Esophagus squamous epithelium (tissue), 5 donors: ENCODE measurements at places on chromosomes 7 and 10.

DNA sequence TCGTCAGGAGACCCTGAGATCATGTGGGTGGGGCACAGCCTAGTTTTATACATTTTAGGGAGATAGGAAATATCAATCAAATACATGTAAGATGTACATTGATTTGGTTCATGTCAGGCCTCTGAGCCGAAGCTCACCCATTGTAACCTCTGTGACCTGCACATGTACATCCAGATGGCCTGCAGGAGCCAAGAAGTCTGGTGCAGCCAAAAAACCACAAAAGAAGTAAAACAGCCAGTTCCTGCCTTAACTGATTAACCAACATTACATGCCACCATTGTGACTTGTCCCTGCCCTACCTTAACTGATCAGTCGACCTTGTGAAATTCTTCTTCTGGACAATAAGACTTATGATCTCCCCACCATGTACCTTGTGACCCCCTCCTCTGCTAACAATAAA is 16.0 kb upstream of the LRRC61 start:
- DNase-seq, result no peak

GRCh38 chr7:98520356-98520951 is 96.6 kb upstream of the NPTX2 start:
- DNase-seq, result no peak

GRCh38 chr7:1558181-1558811 is 2.3 kb upstream of the TMEM184A start:
- no peak for DNase-seq

DNA sequence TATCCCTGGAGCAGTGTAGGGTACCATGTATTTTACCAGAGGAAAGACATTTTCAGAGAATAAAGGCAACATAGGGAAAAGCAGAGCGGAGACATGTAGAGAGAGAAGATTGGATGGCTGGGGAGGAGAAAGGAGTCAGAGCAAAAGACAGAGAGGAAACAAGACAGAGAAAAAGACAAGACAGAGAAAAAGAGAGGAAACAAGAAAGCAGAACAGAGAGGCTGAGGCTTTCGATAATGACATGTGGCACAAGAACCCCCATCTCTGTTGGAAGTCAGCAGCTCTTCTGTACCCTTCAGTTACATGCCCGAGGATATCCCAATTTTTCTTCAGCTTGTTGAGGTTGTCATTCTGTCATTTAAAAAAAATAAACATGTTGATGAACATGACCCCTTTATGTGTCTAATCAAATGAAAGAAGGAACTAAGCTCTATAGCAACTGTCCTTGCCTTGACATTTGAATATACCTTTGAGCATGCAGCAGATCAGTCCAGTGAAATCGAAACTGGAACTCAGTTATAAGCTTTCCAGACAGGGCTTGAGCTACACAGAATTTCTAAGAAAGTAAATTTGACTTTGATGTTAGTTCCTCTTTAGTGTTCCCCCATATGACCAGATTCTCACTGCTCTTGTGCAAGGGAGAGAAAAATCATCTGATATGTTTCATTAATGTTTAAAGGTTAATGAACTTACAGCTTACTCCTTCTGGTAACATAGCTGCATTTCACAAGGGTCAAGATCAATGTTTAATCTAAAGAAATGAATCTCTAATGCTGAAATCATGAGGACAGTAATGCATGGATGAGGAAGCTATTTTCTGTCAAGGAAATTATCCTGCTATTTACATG is 75.1 kb upstream of the SP4 start:
- no peak for DNase-seq

- DNase-seq, result no peak
Measured at GRCh38 chr10:78628976-78629375, 439.8 kb upstream of the ZMIZ1 start.

DNA sequence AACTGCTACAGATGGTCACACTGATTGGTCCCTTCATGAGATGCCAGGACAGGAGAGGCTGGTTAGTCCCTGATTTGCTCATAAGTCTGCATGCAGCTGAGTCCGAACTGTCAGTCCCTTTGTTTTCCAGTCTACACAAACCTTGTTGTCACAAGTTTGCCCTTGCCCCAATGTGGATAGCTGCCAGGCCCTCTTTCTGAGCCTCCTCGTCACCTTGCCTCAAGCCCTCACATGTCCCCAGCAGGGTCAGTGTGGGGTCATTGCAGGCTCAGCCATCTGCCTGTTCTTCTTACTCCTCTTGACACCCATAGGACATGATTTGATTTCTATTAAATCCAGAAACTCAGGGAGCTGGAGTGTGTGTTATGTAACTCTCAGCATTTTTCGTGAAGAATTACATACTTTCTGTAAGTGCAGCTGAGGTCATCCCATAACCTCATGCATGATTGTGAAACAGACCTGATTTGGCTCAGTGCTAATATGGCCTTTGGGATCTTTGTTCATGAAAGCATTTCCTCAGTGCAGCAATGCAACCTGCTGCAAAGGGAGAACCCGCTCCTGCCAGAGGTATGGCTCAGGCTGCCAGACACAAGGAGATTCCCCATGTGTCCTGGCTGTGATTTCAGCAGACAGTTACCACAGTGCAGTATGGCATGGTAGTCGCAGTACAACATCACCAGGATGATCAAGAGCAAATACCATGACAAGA is 70.0 kb upstream of the ZMIZ2 start:
- DNase-seq, result no peak

- no peak for DNase-seq
Measured at GRCh38 chr10:48819783-48820182, 119.9 kb downstream of the LRRC18 start.

GRCh38 chr7:92717623-92717992 is 118.8 kb downstream of the CDK6 start:
- DNase-seq, result no peak
